Left renal cortex interstitium (tissue), 4 donors: ENCODE measurements at places on chromosomes 3 and 15.

- DNase-seq: no peak
These were observed 150.6 kb upstream of the ANKRD28 start for GRCh38 chr3:15948388-15948787.

DNA sequence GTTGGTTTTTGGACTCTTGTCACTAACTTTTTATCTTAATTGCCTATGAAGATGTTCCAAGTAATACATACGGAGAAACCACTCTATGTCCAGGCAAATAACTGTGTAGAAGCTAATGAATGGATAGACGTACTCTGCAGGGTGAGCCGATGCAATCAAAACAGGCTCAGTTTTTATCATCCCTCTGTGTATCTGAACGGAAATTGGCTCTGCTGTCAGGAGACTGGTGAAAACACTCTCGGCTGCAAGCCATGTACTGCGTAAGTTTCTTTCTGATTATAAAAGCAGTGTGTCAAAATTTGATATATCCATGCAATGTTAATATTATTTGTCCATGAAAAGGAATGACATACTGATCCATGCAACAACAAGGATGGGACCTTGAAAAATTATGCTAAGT is 121.6 kb downstream of the RASA2 start:
- DNase-seq: no peak

- DNase-seq: no peak
These were observed 412.3 kb upstream of the TPRG1 start for GRCh38 chr3:188759336-188760005.

DNA sequence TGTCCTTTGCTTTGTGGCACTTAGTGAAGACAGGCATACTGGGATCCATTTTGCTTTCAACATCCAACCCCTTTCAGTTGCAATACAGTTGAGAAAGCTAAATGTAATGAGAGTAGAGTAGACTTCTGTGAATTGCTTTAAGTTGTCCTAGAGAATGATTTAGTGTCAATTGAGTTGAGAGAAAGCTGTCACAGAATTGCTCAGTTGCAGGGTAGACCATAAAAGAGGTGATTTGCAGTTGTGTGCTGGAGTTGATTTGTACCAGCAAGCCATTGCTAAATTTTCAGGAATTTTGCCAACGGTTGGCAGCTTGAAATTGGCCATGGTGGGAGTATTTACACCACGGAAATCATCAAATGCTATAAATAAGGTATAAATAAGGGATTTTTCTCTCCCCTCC is 2.2 kb downstream of the ABHD5 start:
- no peak for DNase-seq

- no peak for DNase-seq
These were observed 75.1 kb downstream of the GRM7 start for GRCh38 chr3:6935970-6936369.

GRCh38 chr3:46847744-46848143 is 15.5 kb downstream of the MYL3 start:
- no peak for DNase-seq

- no peak for DNase-seq
These were observed 47.3 kb downstream of the PLSCR2 start for GRCh38 chr3:146421819-146422759.

- DNase-seq: no peak
These were observed 34.8 kb downstream of the CHRD start for GRCh38 chr3:184414418-184415202.

DNA sequence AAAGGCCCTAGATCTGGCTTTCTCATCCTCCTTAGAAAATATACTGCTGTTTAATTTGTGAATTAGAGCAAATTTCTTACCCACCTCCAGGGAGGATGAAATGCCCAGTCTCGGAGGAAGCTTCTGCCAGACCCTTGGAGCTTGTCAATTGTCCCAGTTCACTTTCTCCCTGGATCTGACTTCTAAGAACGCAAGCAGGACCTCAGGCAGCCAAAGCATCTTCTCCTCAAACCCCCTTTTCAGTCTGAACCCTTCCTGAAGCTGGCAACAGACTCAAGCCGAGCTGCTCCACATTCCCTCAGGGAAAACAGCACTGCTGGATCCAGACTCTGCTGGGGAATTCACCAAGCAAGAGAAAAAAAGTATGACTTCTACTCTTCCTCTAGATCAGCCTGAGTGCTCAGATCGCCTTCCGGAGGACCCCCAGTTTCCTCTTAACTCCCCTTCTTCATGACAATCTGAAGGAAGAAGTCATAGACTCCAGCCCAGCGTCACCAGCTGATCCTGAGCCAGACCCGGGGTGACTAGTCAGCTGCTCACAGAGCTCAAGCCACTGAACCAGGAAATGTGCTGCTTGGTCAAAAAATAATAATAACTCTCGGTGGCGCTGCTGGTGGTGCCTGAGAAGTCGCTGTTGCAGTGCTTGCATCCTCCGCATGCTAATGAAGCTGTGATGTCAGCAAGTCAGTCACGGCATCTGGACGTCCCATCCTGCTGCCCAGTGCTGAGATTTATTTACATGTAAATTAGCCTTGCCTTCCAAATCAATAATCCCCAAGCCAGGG is at the start of gene PRICKLE2:
Gene PRICKLE2, minus strand, starts transcription at position 641 of the 785 bp plus-strand sequence. CDS start 26,539 bp downstream, outside the sequence.
- DNase-seq: peak; percentile 73

DNA sequence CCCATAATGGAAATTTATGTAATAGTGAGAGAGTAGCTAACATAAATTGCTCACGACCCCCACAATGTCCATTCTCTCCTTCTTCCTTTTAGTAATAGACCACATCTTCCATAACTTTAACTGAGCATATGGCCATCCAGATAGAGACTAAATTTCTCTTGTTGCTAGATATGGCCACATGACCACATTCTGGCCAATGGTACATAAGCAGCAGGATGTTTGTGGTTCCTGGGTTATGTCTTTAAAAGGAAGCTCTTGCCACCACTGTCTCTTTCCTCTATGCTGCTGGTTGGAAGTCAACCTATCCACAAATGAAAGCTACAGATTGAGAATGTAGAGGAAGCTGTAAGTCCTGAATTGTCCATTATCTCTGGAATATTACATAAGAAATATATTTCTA is 59.7 kb upstream of the NPHP3 start:
- no peak for DNase-seq

- no peak for DNase-seq
These were observed 115.9 kb downstream of the DCLK3 start for GRCh38 chr3:36648241-36649034.

- no peak for DNase-seq
These were observed 45.4 kb downstream of the GOLGA6L2 start for GRCh38 chr15:23401627-23402026.

DNA sequence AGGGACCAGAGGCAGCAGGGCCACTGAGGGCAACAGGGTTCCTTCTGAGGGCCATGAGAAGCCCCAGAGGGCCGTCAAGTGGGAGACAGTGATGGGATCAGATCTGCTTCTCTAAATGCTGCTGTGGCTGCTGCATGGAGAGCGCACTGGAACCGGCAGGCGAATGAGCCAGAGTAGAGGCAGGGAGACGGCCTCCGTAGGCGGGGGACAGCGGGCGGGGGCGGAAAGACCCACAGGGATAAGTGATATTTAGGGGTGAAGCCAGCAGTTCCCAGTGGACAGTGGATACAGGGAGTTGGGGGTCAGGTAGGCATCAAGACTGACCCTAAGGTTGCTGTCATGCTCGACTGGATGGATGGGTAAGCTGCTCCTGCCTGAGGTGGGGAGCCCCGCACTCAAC is 45.0 kb downstream of the GLDN start:
- DNase-seq: no peak

DNA sequence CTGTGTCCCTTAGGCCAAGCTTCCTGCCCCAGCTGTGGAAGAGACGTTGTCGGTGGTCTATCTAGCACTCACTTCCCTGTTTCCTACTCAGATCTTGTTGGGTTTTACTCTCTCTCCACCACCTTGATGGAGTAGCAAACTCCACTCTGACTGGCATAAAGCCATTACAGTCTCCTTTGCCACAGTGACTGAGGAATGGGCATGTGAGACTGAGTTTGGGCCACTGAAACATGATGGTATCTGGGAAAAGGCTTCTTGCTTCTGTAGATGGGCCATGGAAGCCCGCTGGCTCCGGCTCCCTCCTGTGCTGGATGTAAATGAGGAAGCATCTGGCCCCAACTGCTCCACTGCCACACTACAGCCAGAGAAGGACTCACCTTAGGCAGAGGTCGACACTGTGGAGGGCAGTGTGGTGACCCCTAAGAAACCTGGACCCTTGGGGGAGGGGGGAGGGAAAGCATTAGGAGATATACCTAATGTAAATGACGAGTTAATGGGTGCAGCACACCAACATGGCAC is 9.4 kb upstream of the CAMK1 start:
- DNase-seq: no peak

DNA sequence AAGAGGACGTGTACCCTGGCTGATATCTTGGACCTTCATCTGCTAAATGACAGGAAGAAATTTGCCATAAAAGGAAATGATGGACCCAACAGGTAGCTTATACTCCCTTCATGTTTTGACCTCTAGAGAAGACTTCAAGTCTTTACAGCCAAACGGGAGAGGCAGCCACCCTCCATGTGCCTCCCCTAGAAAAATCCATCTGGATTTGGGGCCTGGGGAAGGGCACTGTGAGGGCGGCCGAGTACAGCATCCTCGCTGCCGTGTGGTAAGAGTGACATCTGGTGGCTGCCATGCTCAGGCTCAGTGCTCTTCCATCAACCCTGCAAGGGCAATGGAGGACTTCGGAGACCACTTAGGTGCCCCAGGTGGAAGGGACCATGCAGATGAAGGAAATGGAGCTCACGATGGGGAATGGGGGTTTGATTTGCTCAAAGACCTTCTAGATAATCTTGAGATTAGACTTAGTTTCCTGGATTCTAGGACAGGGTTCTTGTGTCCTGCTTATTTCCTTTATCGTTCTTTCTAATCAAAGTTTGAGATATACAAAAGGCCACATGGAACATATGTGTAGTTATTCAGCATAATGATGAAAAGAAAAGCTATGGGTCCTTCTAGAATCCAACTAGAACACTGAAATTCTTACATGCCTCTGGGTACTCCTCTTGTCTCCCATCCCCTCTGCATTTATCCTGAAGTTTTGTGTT is 44.4 kb downstream of the AQP9 start:
- DNase-seq: no peak

- no peak for DNase-seq
These were observed 51.1 kb upstream of the SEC22A start for GRCh38 chr3:123150449-123151215.

DNA sequence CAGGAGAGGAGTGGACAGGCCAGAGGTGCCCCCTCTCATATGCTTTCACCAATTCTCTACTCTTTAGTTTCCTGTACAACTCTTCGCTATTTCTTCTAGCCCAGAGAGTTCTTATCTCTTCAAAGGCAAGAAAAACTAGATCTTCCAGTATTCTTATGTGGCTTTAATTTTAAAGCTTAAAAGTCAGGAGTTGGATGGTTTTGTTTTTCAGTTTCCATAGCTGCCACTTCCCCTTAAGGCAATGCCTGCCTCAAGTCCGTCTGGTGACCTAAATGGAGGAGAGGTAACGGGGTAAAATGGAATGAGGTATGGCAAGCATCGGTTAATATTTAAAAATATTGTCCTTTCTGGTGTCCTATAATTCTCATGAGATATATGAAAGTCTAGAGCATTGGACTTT is 11.4 kb upstream of the VGLL3 start:
- no peak for DNase-seq

DNA sequence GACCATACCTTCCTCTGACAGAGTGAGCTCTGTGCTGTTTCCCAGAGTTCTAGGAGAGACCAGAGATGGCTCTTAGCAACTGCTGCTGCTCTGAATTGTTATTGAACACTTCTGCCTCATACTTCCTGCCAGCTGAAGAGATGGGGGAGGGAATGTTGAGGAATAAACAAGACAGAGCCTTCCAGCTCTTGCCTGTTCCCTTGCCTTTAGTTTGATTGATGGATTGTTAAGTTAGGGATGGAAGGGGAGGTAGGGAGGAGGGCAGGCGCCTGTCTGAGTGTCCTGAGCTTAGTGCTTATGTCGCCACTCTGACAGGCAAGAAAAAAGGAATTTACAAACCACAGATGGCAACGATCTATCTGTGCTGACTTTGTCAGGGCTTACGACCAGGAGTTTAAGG is 42.8 kb downstream of the ZNF609 start:
- peak; percentile 5 for DNase-seq

GRCh38 chr3:107704477-107704876 is 181.7 kb downstream of the BBX start:
- DNase-seq: no peak

- DNase-seq: no peak
These were observed 268.7 kb downstream of the TBC1D5 start for GRCh38 chr3:17473761-17474160.

DNA sequence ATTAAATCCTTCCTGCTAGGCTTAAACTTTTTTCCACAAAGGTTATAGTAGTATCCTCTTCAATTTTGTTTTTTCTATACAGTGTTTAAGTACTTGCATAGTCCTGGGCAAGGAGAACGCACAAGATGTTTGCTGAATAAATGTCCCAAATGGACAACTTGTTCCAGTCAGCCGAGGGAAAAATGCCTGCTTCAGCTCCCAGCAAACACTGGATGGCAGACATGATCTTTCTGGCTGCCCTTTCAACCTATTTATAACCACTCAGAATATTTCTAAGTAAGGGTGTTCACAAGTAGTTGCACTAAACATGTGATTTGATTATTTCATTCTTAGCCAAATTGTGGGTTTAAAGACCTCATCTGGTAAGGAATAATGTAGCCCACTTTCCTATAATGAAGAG is 29.8 kb downstream of the GNB4 start:
- DNase-seq: no peak

DNA sequence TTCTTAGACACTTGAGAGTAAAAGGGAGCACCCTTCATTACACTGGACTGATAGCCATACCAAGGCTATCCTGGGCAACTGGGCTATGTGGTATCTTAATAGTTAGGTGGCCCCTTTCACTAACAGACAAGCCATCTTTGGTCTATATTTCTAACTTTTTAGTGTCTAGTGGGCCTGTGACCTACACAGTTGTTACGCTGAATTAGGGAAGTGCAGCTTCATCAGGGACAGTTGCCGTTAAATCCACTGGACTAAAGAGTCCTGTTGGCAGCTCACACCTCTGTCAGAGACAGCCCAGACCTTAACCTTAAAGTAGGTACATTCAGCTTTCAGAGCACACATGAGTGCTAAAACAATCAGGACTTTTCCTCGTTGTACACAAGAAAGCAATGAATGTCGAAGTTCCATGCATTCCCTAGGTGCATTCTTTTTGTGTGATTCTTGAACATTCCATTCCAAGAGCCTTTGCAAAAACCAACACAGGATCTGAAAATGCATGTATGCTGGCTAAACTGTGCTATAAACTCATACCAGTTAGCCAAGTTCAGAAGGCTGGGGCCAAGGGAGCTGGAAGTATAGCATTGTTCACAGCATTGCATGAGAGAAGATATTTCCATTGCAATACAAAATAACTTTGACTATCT is 230.2 kb upstream of the EIF1B start:
- DNase-seq: no peak

- DNase-seq: no peak
These were observed 9.9 kb downstream of the CCRL2 start for GRCh38 chr3:46416811-46417510.

GRCh38 chr3:132654190-132654589 is 5.4 kb downstream of the ACAD11 start:
- no peak for DNase-seq

DNA sequence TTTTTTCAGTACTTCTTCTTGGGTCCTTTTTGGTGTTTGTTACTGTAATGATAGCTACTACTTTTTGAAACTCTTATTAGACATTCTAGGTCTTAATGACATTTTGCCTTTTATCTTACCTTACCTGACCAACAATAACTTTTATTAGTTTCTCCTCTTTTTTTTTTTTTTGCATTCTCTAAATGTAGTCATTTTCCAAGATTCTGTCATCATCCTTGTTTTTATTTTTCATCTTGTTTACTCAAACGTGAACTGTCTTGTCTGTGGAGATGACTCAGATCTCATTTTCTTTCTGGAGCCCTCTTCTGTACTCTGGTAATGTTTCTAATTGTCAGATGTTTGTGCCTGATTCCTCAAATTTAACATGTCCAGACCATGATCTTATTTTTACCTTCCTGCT is 2.9 kb downstream of the ABHD5 start:
- no peak for DNase-seq
